ENCODE measurements at places on chromosomes 4 and X.

DNA sequence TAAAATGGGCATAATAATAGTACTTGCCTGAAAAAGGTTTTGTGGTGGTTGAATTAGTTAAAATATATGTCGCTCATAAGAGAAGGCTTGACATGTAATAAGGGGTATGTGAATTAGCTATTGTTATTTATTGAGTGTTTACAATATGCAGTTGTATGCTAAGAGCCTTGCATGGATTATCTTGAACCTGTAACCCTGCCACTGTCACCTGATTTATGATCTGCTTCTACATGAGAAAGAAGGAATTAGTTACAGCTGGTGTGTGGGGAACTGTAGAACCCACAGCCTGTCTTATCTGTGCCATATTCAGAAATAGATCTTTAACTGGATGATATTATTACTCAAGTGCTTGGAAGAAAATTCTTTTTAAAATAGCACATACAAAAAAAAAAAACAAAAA, 227.7 kb downstream of the LDB2 start:
- DNase-seq = no peak

- DNase-seq = no peak
These were observed 71.4 kb upstream of the ADGRL3 start for GRCh38 chr4:61128682-61129081.

- DNase-seq = no peak
These were observed 25.2 kb upstream of the GK start for GRCh38 chrX:30627818-30628652.

GRCh38 chrX:137565921-137566745, at the start of gene ZIC3:
ZIC3 (plus strand) TSS chrX:137566127; CDS start chrX:137566692, 565 bp downstream.
- no peak for DNase-seq

DNA sequence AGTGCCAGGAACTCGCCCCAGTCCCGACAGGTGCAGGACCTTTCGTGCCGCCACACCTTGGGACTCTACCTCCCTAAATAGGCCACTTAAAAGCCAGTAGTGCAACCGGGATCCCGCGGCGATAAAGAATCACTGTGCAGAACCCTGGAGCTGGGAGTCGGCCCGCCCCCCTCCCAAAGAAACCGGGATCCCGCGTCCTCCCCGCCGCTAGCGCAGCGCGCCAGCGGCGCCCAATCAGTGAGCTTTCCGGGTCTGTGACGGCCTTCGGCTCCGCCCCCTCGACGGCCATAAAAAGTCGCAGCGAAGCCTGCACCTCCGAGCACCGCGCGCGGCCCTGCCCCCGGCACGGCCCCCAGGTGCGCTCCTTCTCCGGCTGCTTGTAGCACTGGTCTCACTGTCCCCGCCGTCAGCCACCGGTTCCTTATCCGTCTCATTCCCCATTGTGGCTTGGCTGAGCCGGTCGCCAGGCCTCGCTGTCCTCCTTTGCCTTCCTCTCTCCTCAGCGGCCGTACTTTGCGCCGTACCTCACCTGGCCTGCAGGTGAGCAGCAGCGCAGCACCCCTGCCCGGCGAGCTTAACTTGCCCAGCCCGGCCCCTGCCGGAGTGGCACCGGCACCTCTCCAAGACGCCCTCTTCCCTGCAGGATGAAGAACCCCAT, at the start of gene LRAT:
Gene LRAT (plus strand): TSS at position 318 of the 658 bp plus-strand sequence. CDS start 327 bp downstream, at position 645.
- DNase-seq = peak; percentile 42

DNA sequence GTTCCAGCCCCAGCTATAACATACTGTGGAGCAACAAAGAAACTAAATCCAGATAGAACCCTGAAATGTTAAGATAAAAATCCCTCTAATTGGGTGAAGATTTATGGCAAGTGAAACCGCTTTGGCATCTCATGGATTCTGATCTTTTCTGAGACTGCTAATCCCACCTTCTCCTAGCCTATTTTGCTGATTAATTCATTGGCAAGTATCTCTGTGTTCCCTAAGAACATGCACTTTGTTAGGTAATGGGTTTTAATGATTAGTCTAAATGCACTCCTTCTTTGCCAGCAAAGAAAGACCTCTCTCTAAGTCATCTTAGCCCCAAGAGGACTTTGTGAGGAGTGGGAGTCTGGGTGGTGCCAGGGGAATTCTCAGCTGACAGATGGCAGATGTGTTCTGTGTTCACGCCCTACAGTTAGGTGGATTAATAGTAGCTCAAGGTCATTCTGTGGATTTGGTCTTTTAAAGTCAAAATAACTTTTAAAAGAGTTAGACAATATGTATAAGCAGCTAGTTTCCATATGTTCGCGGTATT, 171.3 kb downstream of the UNC5C start:
- no peak for DNase-seq

DNA sequence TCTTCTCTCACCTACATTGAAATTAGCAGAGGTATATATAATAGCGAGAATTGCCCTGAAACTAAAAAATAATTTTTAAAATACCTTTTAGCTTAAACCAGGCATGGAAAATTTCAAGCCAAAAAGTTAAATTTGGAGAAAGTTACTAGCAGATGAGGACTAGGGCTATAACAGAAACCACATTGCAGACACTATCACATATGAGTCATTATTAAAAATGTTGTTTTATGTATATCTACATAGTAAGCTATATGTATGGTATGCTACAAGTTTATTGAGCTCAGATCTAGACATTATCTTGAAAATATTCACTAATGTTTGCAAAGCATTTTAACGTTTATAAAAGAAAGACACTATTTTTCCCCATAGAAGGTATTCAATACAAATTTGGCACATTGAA, 147.8 kb downstream of the PAPSS1 start:
- DNase-seq = no peak

GRCh38 chr4:149572716-149573115, 242.9 kb downstream of the IQCM start:
- no peak for DNase-seq

DNA sequence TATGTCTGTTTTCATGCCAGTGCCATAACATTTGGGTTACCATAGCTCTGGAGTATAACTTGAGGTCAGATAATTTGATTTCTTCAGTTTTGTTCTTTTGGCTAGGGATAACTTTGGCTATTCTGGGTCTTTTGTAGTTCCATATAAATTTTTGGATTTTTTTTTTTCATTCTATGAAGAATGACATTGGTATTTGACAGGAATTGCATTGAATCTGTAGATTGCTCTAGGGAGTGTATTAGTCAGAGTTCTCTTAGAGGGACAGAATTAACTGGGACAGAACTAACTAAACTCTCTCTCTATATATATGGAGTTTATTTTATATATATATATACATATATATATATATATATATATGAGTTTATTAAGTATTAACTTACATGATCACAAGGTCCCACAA, 32.2 kb upstream of the SLIT2 start:
- no peak for DNase-seq

- DNase-seq = no peak
These were observed 34.2 kb downstream of the ARSD start for GRCh38 chrX:2894885-2895292.

DNA sequence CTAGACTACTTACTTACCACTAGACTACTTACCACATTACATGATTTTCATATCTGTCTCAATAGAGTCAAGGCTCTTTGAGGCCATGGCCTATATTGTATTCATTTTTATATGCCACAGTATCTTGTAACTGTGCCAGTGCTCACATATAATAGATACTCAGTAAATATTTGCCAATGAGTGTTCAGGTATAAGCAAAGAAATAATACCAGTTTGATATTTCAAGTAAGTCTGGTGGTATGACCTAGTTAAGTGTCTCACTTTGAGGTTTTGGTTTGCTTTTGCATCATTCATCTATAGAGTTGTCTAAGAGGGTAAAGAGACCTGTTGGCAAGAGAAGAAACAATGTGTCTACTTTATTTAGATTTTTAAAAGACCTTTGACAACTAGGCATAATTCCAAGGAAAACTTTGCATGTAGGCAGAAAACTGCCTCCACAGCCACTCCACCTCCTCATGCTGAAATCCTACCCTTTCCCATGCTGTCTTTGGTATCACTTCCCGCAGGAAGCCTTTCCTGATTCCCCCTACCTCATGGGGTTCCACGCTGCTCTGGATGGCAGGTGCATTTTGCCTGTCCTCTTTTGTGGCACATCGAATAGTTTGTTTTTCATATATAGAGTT, 91.3 kb upstream of the KLHL13 start:
- DNase-seq = no peak

- no peak for DNase-seq
These were observed 31.6 kb upstream of the STIM2 start for GRCh38 chr4:26829018-26829417.

- DNase-seq = no peak
These were observed 73.0 kb upstream of the SCOC start for GRCh38 chr4:140300271-140300970.

GRCh38 chr4:57633212-57633859, 523.2 kb upstream of the IGFBP7 start:
- DNase-seq = no peak
